ENCODE measurements at places on chromosomes 16 and 17.
A peak's percentile ranks its signal among the peaks of the same experiment; 100 is the strongest.

GRCh38 chr17:66511135-66511534, 208.7 kb downstream of the PRKCA start:
- no peak for DNase-seq

DNA sequence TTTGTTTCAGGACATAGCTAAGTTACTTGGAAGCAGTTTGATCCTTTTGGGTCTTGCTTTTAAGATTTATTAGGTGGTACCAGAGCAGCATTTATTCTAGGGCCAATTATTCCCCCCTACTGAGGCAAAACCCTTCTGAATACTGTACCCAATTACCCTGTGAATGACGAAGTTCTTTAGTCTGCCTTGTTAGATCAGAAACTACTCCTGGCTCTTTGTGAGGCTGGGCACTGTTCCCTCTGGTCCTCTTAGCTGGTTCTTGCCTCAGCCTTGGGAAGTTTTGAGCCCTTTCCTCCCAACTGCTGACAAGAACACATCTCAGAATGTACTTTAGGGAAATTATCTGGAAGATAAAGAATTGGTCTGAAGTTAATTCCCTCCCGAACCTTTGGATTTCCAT, 115.6 kb downstream of the CDK5R1 start:
- no peak for DNase-seq

DNA sequence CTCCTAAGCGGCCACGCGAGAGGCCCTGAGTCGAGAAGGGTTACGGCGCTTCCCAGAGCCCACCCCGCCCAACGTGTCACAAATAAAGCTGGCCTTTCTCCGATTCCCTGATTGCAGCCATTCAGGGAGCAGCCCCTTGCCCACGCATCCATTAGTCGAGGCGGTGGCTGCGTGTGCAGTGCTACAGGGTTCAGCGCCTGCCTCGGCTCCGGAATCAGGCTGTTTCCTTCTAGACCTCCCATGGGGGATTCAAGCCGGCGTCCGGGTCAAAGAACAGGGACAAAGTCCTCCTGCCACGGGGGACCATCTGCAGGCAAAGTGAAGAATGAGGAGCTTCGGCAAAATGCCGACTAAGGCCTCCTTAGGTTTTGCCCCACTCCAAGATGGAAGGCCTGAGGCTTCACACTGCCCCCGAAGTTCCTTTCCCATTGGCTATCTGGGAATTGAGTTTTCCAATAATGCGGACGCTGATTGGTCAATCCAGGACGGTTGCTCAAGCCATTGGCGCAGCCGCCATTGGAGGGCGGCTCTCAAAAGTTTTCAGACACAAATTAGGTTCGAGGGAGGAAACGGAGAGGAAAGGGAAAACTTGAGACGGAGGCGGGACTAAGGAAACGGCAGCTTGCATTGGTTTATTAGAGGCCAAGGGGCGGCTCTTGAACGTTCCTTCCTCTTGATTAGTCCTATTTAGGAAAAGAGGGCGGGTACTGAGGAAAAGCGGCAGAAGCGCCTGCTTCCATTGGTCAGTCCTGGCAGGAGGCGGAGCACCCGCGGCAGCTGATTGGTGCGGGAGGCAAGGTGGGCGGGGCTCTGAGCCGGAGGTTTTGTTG, 430 bp upstream of the KATNB1 start:
- peak; percentile 100 for DNase-seq

- no peak for DNase-seq
These were observed 5.9 kb upstream of the PIRT start for GRCh38 chr17:10843811-10844210.

DNA sequence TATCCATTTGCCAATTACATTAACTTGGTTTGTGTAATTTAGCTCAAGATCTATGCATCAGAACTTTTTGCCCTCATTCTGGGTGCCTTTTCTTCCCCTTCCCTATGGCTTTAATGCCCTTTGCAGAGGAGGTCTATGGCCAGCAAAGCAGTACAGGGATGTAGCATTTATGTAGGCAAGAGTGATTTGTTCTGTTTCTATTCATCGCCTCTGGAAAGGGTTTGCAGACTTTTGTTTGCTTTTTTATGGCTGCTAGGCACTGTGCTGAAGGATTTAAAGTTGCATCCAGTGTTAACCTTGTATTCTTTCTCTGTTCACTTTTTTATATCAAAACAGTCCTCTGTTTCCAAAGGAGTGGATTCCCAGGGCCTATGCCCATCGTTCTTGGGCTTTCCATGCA, 78.0 kb downstream of the ANKFN1 start:
- no peak for DNase-seq

DNA sequence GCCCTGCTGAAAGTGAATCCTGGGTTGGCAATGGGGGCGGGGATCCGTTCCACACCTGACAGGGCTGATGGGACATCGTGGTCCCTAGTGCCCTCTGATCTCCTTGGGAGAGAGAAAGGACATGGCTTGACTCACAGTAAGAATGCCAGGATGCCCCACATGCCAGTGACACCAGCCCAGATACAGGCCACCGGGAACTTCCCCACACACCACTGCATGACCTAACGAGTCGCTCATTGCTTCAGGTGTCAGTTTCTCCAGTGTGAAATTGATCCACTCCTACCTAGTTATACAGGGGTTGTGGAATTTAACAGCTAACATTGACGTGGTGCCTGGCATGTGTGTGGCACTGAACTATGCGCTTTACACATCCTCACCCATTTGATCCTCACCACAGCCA, 7.5 kb downstream of the CD300LG start:
- no peak for DNase-seq

GRCh38 chr16:86092586-86093480, 193.9 kb downstream of the IRF8 start:
- DNase-seq, result no peak

DNA sequence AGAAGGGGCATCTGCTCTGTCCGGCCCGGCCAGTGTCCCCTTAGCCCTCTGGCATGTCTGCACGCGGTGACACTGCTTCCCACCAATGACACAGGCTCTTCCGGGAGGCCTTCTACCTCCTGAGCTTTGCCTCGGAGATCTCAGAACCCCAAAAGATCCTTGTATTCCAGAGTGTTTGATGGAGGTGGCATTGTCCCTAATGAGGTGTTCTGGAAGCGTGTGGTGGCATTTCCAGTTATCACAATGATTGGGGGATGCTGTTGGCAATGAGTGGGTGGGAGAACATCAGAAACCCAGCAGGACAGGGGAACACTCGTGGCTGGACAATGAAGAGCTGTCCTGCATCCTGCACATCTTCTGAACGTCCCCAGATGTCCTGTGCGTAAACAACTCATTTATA, 198.0 kb downstream of the XYLT1 start:
- no peak for DNase-seq
